ENCODE measurements at places on chromosomes 1 and 21. TPM values are rescaled to one million over a fixed set of nuclear protein-coding genes. Genes with fewer than 3 reads are reported as not detected.

ZNF672 gene
- 39.5 TPM for total RNA-seq

GRCh38 chr21:15568516-15568915 is 161.3 kb upstream of the USP25 start:
- DNase-seq = no peak

UBXN10 gene
- total RNA-seq = 0.63 TPM

DNA sequence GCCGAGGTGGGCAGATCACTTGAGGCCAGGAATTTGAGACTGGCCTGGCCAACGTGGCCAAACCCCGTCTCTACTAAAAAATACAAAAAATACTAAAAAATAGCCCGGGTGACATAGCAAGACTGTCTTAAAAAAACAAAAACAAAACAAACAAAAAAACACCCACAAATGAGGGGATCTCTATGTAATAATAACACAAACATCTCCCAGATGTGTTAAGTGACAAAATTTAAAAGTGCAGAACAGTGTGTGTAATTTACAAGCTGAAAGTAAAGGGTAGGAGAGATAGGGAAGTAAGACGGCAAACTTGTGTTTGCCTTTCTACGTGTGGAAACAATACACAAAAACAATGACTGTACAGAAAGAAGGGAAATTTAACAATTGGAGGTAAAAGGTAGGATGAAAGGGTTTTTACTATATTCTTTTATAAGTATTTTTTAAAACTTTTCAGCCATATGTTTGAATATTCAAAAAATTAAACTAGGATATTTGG is 36.3 kb downstream of the ARID4B start:
- no peak for DNase-seq

LCE1E gene
- total RNA-seq = not detected

DNA sequence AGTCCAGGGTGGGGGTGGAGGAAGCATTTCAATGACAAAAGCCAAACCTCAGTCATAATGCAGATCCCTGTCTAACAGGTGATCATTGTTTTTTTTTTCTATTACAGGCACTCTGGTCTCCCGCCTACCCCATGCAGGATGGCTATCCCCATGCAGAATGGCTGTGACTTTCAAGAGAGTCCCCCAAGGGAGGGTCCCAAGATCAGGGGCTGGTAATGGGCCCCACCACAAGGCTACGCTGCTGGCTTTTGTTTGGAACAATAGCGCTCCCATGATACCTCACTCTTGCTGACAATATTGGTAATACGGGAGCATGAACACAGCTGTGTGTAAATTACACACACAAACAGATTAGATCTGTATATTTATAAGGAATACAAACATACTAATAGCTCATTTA is 119.4 kb downstream of the SLC45A1 start:
- no peak for DNase-seq

GRCh38 chr1:153537376-153537730 is 1.6 kb upstream of the S100A6 start:
- DNase-seq = no peak

- DNase-seq = no peak
Observed at GRCh38 chr1:97159342-97159741, 437.8 kb downstream of the PTBP2 start.

UTS2 gene
- total RNA-seq = not detected

KLHDC7A gene
- not detected for total RNA-seq

KCNK2 gene
- total RNA-seq = not detected

AXDND1 gene
- total RNA-seq = 0.37 TPM

DNA sequence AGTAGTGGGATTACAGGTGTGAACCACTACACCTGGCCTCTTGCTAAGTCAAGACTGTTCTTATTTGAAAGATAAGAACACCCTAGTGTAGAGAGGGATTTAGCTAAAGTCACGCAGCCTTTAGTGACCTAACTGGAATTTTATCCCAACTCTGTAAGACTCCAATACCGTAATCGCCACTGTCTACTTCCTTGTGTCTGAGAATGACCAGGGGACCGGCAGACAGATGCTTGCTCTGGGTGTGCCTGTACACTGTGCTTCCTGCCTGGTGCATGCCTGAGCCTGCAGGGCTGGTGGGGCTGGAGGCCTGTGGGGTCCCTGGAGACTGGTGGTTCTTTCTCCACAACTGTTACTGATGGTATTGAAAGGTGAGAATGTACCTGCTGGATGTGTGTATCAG is 15.3 kb downstream of the MFSD2A start:
- no peak for DNase-seq

CGN gene
- 0.67 TPM for total RNA-seq

RUNX1 gene
- total RNA-seq = 58.8 TPM

TMPRSS3 gene
- total RNA-seq = 99.1 TPM

DNA sequence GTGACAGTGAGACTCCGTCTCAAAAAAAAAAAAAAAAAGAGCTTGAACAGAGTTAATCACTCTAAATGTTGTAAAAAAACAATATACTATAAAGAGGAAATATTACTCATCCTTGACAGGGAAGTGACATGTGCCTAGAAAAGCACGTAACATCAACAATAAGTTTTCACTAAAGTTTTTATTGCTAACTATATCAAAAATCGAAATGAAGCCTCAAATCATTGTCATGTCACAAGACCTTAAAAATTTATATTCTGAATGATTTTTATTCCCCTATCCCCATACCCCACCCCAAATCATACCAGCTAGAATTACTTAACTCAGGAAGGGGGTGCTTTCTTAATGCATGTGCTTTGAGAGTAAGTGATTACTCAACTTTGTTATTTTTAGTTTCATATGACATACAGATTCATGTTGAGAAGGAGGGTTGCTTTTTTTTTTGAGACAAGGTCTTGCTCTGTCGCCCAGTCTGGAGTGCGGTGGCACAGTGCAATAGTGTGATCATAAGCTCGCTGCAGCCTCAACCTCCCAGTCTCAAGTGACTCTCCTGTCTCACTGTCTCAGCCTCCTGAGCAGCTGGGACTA is 53.6 kb upstream of the MUTYH start:
- peak; percentile 35 for DNase-seq

SPATA21 gene
- not detected for total RNA-seq

- no peak for DNase-seq
Observed at GRCh38 chr1:147807405-147807804, 47.0 kb upstream of the GJA5 start.

UCK2 gene
- total RNA-seq = 81.5 TPM

PLPP3 gene
- not detected for total RNA-seq

DNA sequence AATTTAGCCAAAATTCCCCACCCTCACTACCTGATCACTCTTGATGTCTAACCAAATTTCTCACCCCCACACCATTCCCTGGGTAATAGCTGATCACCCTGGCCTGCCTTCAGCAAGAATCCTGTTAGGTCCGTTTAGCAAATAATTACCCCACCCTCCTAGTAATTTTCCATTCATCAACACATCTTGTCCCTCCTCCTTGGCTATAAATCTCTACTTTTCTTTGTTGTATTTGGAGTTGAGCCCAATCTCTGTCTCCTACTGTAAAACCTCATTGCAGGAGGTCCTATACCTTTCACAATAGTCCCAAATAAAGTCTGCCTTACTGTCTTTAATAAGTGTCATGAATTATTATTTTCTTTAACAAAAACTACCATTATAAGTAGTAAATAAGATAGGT is 6.9 kb upstream of the PRKAA2 start:
- no peak for DNase-seq

DNA sequence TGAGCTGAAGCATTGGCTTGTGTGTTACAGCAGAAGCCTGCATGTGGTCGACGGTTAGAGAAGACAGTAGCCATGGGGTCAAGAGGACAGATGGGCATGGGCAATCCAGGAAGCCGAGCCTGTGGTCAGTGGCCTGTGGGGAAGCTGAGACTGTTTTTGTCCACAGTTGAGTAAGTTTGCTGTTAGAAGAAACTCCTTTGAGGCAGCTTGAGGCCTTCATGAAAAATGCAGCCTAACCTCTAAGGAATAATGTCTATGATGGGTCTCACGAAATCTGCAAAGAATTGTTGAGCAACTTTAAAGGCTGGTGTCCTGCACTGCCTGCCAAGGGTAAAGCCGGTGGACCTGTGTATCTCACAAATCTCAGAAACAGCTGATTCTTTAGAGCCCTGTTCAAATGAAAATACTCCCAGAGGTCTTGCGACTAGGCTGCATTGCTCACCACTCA is 322.4 kb downstream of the SETD4 start:
- no peak for DNase-seq

CA6 gene
- 0.27 TPM for total RNA-seq

THEM5 gene
- not detected for total RNA-seq

SLC5A9 gene
- total RNA-seq = not detected

DNA sequence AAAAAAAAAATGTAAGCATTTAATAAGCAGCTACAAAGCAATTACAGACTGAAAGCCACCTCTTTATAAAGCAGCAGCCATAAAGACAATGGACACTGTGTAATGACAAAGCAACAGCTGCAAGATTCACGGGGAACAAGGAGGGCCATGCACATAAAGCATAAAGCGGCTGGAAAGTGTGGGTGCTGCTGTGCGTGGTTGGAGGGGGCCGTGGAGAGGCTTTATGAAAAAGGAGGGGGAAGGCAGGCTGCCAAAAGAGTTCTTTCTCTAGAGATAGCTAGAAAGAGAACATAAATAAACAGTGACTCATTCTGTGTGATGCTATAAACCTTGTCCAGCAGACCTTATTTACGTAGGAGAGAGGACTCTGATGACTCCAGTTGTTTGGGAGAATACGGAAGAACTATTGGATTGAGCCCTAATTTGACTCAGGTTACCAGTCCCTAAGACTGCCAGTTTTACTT is 49.3 kb downstream of the ADAMTS1 start:
- no peak for DNase-seq

DNA sequence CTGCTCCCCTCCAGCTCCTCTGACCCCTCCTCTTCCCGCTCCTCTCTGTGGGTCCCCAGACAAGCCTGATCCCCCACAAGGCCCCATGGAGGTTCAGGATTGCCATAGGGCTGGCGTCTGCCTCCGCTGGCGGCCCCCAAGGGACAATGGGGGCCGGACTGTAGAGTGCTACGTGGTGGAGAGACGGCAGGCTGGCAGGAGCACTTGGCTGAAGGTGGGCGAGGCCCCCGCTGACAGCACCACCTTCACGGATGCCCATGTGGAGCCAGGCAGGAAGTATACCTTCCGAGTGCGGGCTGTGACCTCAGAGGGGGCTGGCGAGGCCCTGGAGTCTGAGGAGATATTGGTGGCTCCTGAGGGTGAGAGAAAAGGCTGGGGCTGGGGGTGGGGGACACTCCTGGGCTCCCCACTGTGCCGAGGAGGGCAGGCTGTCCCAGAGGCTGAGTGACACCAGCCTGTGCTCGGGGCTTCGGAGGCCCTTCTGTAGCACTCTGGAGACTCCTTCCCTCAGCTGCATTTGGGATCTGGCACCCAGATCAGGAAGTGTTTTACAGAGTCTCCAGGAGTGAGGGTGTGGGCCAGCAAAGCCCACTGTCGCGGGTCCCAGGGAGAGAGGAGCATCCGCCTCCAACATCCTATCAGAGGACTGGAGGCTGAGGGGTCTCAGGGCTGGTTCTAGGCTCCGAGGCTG is 25.9 kb downstream of the IGFN1 start:
- DNase-seq = no peak

CFAP45 gene
- 0.98 TPM for total RNA-seq

TMEM81 gene
- total RNA-seq = 2.8 TPM

- DNase-seq = no peak
Observed at GRCh38 chr1:41500781-41501518, 16.5 kb upstream of the EDN2 start.

HSD3B1 gene
- total RNA-seq = not detected

DNA sequence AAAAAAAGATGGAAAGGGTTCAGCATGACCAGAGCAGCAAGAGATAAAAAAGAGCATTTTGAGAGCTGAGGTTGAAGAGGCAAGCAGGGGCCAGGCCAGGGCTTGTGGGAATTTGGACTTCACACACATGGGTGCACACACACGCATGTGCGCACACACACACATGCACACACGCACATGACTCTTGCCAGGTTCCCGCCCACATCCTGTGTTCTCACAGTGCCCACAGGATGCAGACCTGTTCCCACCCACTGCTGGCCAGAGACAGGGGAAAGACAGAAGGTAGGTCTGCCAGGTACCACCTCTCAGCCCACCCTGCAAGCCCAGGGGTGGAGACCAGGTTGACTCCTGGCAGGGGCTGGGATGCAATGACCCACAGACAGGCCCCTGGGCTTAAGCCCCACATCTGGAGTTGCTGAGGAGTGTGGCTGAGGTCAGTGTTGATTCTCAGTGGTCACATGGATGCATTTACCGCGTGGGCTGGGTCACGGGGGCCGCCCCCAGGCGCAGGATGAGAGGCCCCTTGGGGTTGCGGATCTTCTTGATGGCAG is 4.4 kb downstream of the COL16A1 start:
- peak; percentile 32 for DNase-seq

MX2 gene
- 40.4 TPM for total RNA-seq

DNA sequence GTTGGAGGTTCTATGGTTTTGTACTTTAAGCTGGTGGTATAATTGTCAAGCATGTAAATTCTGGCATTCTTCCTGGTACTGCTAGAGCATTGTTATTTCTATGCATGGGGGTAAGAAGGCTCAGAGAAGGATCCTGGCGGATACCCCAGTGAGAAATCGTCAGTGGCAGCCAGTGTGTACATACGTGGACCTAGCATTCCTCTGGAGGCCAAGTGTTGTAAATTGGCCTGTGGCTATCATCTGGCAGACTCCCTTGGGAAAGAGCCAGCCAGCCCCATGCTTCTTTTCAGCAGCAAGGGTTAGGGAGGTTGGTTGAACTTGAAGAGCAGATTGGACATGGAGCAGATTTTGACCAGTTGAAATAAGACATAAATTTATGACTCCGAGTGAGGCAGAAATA is 5.2 kb upstream of the AGO3 start:
- no peak for DNase-seq

DNA sequence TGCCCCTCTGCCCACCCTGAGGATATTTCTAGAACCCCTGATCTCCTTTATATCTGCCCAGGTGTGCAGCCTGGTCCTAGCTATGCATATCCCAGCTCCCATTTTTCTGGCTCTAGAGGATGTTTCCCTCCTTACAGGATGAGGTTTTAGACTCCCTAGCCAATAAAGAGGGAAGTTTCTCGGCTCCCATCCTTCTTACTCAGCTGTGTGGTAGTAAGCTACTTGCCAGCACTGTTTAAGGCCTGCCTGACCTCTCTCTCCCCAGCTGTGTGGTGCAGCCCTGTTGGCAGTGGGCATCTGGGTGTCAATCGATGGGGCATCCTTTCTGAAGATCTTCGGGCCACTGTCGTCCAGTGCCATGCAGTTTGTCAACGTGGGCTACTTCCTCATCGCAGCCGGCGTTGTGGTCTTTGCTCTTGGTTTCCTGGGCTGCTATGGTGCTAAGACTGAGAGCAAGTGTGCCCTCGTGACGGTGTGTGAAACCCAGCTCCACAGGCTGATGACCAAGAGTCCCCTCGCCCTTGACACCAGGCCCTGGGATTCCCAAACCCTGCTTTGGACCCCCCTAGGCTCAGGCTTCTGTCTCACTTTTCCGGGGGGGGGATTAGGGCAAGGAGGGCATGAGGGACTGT is 7.8 kb upstream of the P3R3URF start:
- DNase-seq = no peak

NCAM2 gene
- total RNA-seq = not detected

DNA sequence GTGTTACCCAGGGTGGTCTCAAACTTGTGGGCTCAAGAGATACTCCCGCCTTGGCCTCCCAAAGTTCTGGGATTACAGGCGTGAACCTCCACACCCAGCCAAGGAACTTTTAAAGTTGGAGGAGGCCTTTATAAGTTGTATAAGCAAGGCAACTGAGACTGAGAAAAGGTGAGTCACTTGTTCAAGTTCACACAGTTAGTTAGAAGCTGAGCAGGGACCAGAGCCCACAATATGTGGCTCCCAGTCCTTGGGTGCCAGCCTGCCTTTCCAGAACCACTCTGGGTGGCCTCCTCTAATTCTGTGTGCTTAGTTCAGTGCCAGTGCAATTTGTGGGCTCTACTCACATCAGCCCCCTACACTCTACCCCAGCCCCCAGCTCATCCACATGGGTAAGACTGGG is 3.7 kb downstream of the RAB25 start:
- peak; percentile 30 for DNase-seq

TNFRSF4 gene
- total RNA-seq = 340 TPM

Data from activated CD4-positive, alpha-beta T cell treated with anti-CD3 and anti-CD28 coated beads for 36 hours (primary cell).